ENCODE measurements at places on chromosomes 5 and 9. TPM values are rescaled to one million over a fixed set of nuclear protein-coding genes. Genes with fewer than 3 reads are reported as not detected.

DNA sequence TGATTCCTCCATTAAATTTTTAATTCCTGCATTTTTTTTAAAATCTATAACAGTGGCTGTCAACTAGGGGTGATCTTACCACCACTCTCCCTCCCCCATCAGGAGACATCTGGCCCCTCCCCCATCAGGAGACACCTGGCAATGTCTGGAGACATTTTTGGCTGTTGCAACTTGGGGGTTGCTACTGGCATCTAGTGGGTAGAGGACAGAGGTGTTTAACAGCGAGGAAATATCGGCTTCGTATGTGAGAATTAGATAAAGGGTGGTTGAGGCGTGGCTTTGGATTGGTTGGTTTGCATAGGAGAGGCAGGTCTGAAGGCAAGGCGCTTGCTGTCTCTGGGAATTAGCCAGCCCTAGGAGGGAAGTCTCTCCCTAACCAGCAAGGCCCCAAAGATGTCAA, 10.5 kb downstream of the CDHR2 start:
- no peaks in the 10 kb centered on the region for H3K4me1 ChIP-seq
- no peak overlapping the region for H3K4me3 ChIP-seq
- no peaks in the 10 kb centered on the region for H3K36me3 ChIP-seq
- no peak for DNase-seq
- H3K27ac ChIP-seq = no peak overlapping the region
- H3K27me3 ChIP-seq = no peaks in the 10 kb centered on the region

DNA sequence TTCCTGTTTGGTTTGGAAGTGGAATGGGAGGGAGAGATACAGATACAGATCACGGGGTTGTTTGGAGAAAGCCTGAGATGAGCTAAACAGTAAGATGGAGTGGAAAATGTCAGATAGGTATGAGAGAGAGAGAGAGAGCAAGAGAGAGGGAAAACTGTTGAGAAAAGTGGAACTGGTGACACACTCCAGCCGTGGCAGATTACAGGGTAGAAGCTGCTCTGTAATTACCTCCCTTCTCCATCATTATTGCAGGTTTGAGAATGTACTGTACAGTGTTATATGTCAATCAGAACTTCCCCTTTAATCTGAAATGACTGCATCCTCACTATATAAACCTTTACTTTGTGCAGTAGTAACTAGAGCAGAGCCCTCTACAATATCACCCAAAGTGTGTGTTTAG, 74.5 kb upstream of the WWC1 start:
- peaks cover 7% of the 10 kb centered on the region for H3K4me1 ChIP-seq
- H3K4me3 ChIP-seq = no peak overlapping the region
- H3K27me3 ChIP-seq = no peaks in the 10 kb centered on the region
- DNase-seq = no peak

GRCh38 chr5:10632110-10632761, 68.4 kb downstream of the ANKRD33B start:
- no peak overlapping the region for H3K4me3 ChIP-seq
- H3K27ac ChIP-seq = no peak overlapping the region
- peaks cover 4% of the 10 kb centered on the region for H3K4me1 ChIP-seq
- no peak for DNase-seq
- no peaks in the 10 kb centered on the region for H3K36me3 ChIP-seq
- no peaks in the 10 kb centered on the region for H3K27me3 ChIP-seq

DNA sequence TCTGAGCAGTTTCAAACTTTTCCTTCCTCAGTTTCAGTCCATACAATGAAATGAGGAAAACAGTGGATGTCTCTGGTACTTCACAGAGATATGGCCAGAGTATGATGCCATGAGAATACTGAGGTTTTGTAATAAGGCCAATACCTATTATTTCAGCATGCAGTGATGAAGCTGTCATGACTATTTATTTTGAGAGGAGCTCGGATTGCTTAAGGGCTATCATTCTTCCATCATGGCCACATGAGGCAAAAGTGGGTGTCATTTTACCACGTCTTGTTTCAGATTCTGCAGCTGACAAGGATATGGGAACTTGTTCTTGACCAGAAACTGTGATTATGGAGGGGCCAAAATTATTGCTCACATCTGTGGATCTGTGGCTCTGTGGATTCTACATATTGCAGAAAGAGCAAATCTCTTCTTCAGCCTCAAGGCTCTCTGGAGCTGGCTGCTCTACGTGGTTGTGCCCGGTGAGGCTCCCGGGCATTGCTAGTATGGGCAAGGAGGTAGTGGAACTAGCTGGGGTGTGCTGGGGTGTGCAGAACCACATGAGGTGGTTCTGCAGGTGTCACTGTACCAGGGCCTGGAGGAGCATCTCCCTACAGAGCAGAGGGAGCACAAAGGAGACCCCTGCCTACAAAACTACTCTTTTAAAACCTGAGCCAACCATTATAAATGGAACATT, 180.3 kb downstream of the SEMA6A start:
- DNase-seq = no peak
- H3K27ac ChIP-seq = peak overlapping the region; percentile 80
- peaks cover 35% of the 10 kb centered on the region for H3K4me1 ChIP-seq
- no peak overlapping the region for H3K4me3 ChIP-seq

DNA sequence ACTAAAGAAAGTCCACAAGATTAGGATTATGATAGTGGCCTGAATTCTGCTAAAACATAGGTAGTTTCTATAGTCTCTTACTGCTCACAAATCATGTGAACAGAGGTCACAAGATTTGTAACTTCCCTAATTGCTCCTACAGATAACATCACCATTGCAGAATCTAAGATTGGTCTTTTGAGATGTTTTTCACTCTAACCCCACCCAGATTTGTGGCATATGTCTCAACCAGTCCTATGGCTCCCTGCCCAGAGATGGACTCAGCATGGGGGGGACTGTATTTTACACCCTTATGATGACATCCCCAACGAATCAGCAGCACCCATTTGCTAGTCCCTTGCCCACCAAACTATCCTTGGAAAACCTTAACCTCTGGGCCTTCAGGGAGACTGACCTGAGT, 1046.2 kb downstream of the CDH12 start:
- no peaks in the 10 kb centered on the region for H3K36me3 ChIP-seq
- no peaks in the 10 kb centered on the region for H3K4me1 ChIP-seq
- no peak overlapping the region for H3K27ac ChIP-seq
- DNase-seq = no peak
- H3K4me3 ChIP-seq = no peak overlapping the region

GRCh38 chr5:11038772-11039171, 277.7 kb upstream of the DAP start:
- no peaks in the 10 kb centered on the region for H3K4me1 ChIP-seq
- peak; percentile 29 for DNase-seq
- no peaks in the 10 kb centered on the region for H3K27me3 ChIP-seq
- no peaks in the 10 kb centered on the region for H3K36me3 ChIP-seq
- no peak overlapping the region for H3K27ac ChIP-seq

The B4GALT7 gene
- total RNA-seq = 17.4 TPM

DNA sequence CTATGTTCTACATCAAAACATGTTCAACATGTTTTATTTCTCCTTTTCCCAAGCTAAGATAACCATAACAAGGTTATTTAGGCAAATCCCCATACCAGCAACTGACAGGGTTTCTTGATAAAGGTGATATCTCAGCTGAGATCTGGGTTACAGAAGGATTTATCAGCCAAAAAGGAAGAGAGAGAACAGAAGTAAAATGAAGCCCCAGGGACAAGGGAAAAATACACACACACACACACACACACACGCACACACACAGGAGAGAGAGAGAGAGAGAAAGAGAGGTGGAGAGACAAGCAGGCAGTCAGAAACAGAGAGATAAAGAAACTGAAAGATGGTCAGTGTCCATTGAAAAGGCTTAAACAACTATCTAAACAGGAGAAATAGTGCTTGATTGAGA, 19.7 kb upstream of the MLLT3 start:
- DNase-seq = no peak
- peaks cover 10% of the 10 kb centered on the region for H3K4me1 ChIP-seq
- no peak overlapping the region for H3K4me3 ChIP-seq
- no peaks in the 10 kb centered on the region for H3K27me3 ChIP-seq
- no peaks in the 10 kb centered on the region for H3K36me3 ChIP-seq

The NCS1 gene
- total RNA-seq = 139 TPM

DNA sequence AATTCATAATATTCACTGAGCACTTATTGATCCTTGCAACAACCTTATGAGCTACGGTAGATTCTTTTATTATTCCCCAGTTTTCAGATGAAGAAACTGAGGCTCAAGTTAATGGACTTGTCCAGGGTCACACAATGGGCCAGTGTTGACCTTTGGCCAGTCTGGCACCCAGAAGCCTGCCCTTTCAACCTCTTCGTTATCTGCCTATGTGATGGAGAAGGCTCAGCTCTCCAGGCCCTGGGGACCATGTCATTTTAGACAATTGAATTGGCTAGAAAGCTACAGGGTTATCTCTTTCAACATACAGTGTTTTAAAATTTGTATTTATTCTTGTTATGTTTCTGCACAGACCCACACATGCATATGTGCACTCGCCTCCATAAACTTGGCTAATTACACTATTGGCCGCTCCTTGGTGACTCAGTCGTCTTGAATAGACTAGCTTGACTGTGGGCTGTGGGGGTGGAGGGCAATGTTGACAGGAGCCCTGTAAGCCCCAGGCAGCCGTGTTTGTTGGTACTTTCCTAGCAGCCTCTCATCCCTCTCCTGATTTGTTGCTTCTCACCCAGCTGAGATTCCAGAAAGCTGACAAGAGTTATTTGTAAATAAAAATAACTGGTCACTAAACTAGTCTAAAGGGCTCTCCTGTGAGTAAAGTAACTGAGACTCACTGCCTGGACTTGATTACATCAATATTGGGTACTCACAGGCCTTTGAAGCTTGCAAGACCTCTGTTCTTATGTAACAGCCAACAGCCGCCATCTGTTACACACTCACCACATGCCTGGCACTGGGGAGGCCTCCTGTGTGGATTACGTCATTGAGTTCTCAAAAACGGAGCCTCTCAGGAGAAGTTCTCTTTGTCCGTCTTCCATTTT, 8.5 kb upstream of the ANGPTL2 start:
- no peak overlapping the region for H3K4me3 ChIP-seq
- no peaks in the 10 kb centered on the region for H3K27me3 ChIP-seq

DNA sequence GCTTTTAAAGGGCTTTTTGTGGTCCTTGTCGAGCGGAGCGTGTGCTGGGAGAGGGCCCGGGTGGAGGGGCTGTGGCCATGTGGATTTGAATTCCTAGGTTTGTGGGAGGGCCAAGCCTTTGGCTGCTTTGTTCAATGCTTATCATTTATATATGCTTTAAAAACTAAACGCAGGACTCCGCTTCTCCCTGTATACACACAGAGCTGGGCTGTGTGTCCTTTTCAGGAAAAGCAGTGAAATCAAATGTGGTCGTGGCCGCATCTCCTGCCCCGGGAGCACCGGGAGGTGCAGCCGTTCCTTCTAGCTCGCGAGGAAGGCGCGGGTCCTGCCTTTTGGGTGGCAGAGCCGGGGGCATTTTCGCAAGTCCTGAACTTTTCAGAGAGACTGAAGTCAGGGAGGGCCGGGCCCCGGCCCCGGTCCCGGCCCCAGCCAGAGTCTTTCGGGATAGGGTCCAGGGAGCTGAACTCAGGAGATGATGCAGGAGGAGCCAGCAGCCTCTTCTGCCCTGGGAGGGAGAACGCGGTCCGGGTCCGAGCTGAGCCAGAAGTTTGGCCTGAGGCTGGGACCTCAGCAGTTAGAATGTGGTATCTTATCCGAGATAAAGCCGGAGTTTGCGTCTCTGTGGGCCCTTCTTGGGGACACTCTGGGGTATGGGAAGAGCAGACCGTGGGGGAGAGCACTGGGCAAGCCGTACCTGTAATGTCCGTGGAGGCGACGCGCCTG, 158.8 kb downstream of the C9orf152 start:
- H3K27me3 ChIP-seq = no peaks in the 10 kb centered on the region
- no peak for DNase-seq
- peak overlapping the region; percentile 83 for H3K27ac ChIP-seq
- peak overlapping the region; percentile 71 for H3K4me3 ChIP-seq

GRCh38 chr5:91118796-91119195, 264.3 kb downstream of the ARRDC3 start:
- peaks cover 61% of the 10 kb centered on the region for H3K4me1 ChIP-seq
- peak overlapping the region; percentile 42 for H3K27ac ChIP-seq
- DNase-seq = no peak
- H3K27me3 ChIP-seq = no peaks in the 10 kb centered on the region
- no peak overlapping the region for H3K4me3 ChIP-seq

DNA sequence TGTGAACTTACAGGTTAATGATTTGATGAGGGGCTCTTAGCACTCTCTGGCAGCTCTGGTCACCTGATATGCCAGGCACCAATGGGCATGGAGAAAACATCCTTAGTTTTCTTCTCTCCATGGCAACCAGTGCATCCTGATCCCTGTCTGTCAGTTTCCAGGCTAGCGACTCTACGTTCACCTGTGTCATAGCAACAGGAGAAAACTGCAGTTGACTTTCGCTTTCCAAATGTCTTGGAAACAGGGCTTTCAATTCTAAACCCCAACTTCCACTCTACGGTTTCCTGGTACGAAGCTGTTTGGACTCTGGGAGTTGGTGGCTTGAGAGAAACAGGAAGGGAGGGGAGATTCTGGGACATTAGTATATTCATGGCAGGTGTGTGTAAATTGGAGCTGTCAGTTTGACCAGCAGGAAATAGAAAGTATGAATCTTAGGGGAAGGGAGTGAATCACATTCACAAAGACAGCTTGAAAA, 74.4 kb downstream of the SLC28A3 start:
- no peaks in the 10 kb centered on the region for H3K27me3 ChIP-seq
- no peak overlapping the region for H3K4me3 ChIP-seq
- no peaks in the 10 kb centered on the region for H3K36me3 ChIP-seq

DNA sequence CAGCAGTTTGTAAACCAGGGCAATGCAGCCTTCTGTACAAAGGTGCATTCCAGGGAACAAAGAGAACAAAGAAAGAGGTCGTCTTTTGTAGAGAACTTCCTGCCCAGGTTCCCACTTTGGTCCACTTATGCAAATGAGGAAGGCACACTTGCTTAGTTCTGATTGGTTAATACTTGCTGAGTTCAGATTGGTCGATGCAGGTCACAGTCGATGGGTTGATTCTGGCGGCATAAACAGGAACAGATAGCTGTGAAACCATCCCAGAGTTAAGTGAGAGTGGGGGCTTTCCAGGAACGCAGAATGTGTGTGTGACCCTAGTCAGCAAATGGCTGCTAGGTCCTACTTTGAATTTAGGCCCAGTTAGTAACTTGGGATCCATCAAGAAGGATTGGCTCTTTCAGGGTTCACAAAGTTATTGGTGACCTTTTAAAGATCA, 1.8 kb upstream of the ADAMTS13 start:
- H3K4me1 ChIP-seq = peaks cover 34% of the 10 kb centered on the region
- no peak overlapping the region for H3K4me3 ChIP-seq
- no peak for DNase-seq
- H3K27ac ChIP-seq = no peak overlapping the region
- H3K36me3 ChIP-seq = peaks cover under 1% of the 10 kb centered on the region

DNA sequence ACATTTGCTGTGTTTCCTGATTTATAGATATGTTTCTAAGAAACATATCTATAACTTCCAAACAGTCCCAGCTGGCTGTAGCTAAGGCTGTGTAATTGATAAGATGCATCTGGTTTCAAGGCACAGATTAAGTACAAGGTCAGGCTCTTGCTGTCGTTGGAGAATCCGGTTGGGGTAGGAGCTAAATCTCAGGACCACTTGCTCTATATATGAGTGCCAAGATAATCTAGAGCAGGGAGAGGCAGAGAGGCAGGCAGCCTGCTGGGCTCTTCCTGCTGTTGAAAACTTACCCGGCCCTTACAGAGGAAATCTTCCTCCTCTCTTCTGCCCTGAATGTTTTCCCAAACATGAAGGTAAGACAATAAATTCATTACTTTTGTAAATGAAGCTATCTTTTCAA, at the start of gene C7:
Gene C7 (plus strand): TSS at position 234 of the 400 bp plus-strand sequence. CDS start 114 bp downstream, at position 348.
- H3K4me3 ChIP-seq = peak within 1 kb of the TSS; percentile 36
- H3K4me1 ChIP-seq = no peaks in the 10 kb centered on the region
- no peak for DNase-seq
- H3K27me3 ChIP-seq = no peaks in the 10 kb centered on the region
- H3K27ac ChIP-seq = no peak within 1 kb of the TSS
